ENCODE measurements at places on chromosomes 12 and 14. TPM values are rescaled to one million over a fixed set of nuclear protein-coding genes. Genes with fewer than 3 reads are reported as not detected.

PIK3C2G gene
- total RNA-seq: not detected

CYP27B1 gene
- 2.1 TPM for total RNA-seq

CLEC14A gene
- not detected for total RNA-seq

NPFF gene
- not detected for total RNA-seq

MMP17 gene
- total RNA-seq: 5.7 TPM

DNAI7 gene
- total RNA-seq: not detected

- DNase-seq: no peak
Measured at GRCh38 chr14:61516964-61517653, 178.2 kb upstream of the HIF1A start.

DNA sequence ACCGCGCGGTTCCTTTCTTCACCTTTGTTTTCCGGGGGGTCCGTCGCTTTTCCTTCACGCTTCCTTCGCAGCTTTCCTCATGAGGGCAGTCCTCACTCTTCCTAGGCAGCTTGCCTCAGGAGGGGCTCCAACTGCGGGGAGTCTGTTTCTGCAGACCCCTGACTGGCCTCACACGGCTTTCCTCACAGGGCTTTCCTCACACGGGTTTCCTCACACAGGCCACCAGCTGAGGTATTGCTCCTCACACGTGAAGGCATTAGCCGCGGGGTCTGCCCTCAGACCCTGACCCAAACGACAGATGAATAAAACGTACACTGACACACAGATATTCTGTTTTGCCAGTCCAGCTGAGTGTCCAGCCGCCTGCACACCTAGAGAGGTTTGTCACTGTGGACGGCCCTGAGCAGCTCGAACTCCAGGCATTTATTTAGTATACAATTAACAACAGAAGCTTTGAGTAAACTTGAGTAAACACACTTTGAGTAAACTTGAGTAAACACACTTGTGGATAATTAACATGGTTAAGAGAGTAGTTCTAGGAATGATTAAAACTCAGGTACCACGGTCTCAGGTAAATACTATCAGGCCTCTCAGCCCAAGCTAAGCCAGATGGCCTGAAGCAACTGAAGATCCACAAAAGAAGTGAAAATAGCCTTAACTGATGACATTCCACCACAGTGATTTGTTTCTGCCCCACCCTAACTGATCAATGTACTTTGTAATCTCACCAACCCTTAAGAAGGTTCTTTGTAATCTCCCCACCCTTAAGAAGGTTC lies 16.1 kb upstream of the LYZ start:
- DNase-seq: no peak

- no peak for DNase-seq
Measured at GRCh38 chr12:132543298-132544079, 53.5 kb downstream of the FBRSL1 start.

DNA sequence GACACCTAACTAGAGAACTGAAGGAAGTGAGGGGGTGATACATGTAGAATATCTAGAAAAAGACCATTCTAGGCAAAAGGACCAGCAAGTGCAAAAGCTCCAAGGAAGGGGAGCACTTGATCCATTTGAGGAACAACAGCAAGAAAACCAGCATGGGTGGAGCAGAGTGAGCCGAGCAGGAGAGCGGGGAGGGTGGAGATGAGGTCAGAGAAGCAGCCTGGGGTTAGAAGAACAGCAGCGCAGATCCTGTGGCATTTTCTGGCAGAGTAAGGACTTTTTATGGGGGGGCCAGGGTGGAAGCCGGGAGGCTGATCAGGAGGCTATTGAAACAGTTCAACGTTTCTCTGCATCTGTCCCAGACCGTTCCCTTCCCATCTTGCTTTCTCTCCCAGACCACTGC lies 24.5 kb upstream of the TMCC3 start:
- DNase-seq: no peak

GRCh38 chr12:58592475-58593207 lies 327.7 kb downstream of the LRIG3 start:
- no peak for DNase-seq

GRCh38 chr14:71460091-71460490 lies 472.1 kb upstream of the RGS6 start:
- DNase-seq: no peak

- DNase-seq: no peak
Measured at GRCh38 chr14:99681101-99681831, 2.8 kb upstream of the CYP46A1 start.

DNA sequence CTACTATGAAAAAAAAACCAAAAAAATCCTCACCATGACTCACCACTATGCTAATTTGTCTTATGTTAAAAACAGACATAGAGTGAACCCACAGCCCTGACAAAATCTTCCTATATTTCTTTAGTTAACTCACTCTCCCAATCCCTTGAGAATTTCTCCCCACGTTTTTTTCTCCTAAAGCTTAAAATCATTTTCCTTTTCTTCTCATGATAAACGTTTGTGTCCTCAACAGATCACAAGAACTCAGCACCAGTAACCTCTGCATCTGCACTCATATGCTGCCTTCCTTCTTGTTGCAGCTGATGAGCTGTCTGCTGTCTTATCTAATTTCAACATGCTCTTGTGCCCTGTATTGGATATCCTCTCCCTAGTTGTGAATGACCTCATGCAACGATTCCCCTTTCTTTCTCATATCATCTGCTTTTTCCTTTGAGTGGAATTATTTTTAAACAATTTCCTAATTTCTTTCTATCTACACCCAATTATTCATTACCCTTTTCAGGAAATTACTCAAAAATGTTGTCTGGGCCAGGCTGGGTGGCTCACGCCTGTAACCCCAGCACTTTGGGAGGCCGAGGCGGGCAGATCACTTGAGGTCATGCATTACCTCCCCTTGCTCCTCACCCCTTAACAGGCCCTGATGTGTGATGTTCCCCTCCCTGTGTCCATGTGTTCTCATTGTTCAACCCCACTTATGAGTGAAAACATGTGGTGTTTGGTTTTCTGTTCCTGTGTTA lies 427.5 kb upstream of the MGAT4C start:
- peak; percentile 13 for DNase-seq

GRCh38 chr14:68607081-68607866 lies 185.6 kb downstream of the ZFP36L1 start:
- DNase-seq: no peak

- DNase-seq: peak; percentile 33
Measured at GRCh38 chr12:111596985-111597830, 1.9 kb downstream of the ATXN2 start.

DNA sequence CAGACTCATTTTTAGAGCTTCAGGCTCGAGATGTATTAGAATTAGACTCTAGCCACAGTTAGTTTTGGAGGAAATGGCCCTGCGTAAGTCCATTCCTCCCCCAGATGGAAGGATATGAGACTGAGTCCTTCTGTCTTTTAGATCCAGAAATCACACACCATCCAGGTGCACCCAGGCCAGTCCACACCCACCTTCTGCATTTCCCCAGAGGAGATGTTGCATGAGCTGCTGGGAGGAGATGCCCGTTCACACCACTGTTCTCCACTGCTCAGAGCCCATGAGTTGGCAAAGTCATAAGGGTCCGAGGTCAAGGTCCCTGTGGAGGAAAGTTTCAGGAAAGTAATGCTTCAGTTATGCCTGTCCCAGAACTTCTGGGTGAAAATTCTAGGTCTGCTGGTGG lies 29.2 kb downstream of the VWF start:
- no peak for DNase-seq

- no peak for DNase-seq
Measured at GRCh38 chr14:33958605-33959226, 7.8 kb upstream of the EGLN3 start.

DNA sequence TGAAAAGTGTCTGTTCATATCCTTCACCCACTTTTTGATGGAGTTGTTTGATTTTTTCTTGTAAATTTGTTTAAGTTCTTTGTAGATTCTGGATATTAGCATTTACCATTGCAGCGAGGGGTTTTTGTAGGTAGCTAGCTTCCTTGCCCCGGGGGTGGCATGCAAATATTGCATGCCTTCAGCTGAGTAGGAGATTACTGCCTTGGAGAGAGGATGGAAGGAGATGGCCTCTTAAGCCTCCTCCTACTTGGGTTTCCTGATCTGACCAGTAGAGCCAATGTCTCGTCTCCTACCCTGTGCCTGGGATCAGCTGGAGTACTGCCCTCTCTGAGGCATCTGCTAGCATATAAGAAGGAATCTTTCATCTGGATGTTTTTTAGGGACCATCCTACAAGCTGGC lies 134.4 kb upstream of the CCND2 start:
- DNase-seq: no peak

GRCh38 chr14:49962621-49963020 lies 69.7 kb downstream of the ARF6 start:
- peak; percentile 40 for DNase-seq

DNA sequence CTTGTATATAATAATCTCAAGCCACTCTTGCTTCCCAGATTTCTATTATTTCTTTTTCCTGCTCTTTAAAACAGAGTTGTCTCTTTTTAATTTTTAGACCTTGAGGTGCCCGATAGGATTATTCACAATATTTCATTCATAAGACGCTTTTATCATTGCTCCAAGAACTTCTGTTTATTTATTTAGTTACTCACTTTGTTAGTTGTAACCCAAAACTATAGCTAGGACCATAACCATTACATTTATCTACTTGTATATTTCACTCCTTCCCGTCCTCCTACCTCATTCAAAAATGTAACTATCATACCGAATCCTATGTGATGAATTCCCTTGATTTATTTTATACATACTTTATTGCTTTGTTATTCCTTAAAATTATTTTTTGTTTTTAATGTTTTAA lies 7.1 kb downstream of the EIF2S3B start:
- no peak for DNase-seq

DNA sequence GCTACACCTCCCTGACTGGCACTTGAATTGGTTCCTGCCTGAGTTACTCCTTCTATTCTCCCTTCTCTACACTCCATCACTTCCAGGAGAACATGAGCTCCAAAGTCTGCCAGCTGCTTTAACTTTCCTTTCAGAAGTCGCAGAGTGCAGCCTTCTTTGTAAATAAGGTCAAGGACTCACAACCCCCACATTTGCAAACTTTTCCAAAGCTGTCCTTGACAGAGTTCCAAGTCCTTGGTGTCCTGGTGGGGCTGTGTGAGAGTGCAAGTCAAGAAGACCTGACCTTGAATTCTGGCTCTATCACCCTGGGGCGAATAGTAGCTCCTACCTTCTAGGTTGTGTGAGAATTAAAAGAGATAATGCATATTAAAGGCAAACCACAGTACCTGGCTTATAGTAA lies 15.6 kb downstream of the CCDC198 start:
- no peak for DNase-seq

- DNase-seq: no peak
Measured at GRCh38 chr14:103142026-103142425, 18.8 kb downstream of the TNFAIP2 start.

DNA sequence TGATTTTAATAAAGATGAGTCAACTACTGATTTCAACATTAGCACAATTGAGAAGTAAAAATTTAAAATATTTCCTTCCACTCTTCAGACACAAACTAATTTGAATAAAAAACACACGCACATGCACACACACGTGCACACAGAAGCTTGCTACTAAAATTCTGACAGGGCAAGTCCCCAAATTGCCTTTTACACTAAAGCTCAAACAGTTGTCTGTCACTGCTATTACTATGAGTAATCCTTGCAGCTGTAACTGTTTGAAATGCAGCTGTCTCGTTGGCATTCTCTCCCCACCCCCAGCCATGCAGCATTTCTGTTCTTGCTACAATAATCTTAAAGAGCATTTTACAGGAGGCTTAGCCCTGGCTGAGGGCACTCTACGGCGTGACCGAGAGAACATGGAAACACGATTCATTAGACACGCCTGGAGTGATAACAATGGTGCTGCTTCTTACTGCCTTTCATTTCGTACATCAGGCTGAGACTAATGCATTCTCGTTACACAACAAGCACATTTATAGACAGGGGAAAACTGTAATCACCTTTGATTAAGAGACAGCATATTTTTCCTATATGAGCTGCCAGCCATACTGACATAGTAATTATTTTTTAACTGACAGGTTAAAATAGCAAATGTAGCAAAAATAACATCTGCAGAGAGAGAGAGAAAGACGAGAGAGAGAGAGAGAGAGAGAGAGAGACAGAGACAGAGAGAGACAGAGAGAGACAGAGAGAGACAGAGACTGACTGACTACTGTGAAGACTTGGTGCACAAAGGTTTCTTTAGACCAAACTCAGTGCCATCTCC lies 153.8 kb downstream of the MED13L start:
- DNase-seq: no peak

GRCh38 chr14:30849354-30849753 lies 25.0 kb upstream of the COCH start:
- DNase-seq: no peak

DNA sequence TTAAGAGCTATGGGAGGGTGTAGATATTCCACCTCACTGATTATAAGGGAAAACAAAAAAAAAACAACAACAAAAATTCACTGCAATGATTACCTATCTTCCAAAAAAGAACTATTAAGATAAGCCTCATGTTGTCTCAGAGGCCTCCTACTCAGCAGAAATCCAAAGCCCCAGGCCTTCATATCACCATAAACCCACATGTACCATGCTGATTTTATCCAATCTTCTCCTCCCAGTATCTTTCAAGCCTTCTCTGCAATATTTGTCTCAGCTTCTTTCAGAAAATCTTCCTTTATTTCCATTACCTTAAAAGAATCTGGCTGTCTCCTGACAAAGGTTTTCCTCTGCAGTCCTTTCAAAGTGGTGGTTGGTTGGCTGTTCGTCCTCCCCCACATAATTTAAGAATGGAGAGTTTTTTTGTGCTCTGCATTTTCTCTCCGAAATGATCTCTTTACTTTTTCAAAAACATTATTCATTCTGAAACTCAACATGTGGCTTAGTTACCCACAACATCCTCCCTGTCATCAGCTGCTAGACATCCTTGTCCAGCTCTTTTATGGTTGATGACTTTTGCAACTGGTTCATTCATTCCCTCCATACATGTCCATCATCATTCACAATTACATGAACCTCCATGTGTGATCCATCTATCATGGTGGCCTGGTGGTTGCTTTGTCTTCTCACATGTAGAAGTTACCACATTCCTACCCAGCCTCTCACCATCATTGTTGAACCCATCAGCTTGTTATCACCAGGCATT lies 2.9 kb upstream of the EPYC start:
- no peak for DNase-seq

- DNase-seq: no peak
Measured at GRCh38 chr14:102565331-102565887, 27.0 kb upstream of the RCOR1 start.

DNA sequence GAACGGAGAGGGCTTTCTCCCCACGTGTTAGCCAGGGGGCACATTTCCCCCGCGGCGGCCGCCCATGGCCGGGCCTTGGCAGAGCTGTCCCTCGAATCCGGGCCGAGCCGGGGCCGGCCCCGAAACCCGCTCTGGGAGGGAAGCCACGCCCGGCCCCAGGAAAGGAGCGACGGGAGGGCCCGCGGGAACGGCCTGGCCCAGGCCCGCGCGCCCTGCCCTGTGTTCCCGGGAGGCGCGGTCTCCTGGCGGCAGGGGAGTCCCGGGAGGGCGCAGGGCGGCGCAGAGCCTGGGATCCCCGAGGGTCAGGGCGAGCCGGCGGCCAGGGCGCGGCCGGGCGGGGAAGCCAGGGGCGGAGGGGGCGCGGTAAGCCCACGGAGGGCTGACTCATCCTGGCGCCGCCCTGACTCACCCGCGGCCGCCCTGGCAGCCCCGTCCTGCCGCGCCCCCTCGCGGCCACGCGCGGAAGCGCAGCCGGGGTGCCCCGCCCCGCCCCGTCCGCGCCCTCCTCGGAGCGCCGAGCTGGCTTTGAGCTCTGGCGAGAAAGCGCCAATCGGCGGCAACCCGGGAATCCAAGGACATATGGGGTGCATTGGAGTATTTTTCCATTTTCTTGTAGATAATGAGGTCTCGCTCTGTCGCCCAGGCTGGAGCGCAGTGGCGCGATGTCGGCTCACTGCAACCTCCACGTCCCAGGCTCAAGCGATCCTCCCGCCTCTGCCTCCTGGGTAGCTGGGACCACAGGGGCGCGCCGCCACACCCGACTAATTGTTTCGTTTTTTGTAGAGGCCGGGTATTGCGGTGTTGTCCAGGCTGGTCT lies 31.8 kb upstream of the PLEKHG6 start:
- peak; percentile 66 for DNase-seq

GRCh38 chr12:77720258-77720657 lies 110.4 kb upstream of the NAV3 start:
- peak; percentile 2 for DNase-seq

Measured in A172 (cell line).